ENCODE measurements at places on chromosomes 16 and 17.

DNA sequence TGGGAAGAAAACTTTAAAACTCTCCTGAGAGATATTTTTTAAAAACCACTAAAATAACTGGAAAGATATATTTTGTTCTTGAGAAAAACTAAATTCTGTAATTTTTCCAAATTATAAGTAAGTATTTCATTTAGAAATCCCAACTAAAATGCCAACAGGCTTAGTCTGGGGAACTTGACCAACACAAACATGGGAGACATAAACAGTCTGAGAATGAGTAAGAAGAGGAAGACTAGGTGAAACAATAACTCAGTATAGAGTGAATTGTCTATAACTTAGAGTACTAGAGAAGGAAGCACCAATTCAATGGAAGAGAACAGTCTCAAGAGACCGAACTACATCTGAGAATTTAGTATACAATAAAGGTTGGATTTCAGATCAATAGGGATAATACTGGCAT is 2.9 kb downstream of the CMTM1 start:
- DNase-seq = no peak

GRCh38 chr17:12637015-12637414 is 28.7 kb upstream of the MYOCD start:
- DNase-seq = no peak

DNA sequence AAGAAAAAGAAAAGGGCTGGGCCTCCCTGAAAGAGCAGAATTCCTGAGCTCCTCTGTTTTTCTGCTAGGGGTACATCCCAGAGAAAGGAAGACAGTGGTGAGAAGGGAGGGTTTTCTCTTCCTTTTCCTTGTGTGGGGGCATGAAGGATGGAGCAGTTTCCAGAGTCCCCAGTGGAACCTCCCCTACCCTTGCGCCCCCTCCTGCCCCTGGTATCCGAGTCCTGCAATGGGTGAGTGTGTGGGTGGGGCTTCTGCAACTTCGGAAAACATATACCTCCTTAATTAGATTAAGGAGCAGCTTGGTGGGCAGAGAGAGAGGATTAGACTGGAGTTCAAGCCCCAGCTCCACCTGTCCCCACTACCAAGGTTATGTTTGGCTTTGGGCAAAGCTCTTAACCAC is 5.4 kb upstream of the GIP start:
- no peak for DNase-seq

GRCh38 chr16:50253514-50253910 is 12.8 kb upstream of the ADCY7 start:
- no peak for DNase-seq

DNA sequence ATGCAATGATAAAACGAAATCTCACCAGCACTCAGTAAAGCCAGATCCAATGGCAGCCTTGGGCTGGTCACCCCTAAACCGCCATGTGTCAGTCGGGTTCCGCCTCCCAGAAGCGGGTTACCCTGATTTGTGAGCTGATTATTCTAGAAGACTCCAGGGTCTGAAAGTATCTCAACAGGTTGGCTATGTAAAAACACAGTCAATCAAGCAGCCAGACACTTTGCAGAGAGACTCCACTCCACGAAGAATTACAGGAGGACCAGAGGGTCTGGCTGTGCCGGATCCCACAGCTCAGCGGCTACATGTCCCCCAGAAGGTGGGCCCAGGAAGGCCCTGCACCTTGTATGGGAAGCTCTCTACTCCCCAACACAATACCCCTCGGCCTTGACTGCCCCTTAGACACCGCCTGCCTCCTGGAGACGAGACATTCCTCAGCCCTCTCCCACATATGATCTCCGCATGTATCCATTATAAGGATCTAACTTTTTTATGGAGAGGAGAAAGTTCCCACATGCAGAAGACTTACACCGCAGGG is 23.3 kb downstream of the ZFHX3 start:
- no peak for DNase-seq

GRCh38 chr16:81832801-81833547 is 53.9 kb downstream of the PLCG2 start:
- no peak for DNase-seq

GRCh38 chr17:20189302-20189701 is 180.1 kb downstream of the SPECC1 start:
- DNase-seq = peak; percentile 62

All from substantia nigra (tissue), 51 donors.